Thoracic aorta (tissue), 2 donors: ENCODE measurements at places on chromosomes 3 and 15. TPM values are rescaled to one million over a fixed set of nuclear protein-coding genes. Genes with fewer than 3 reads are reported as not detected.

REC114 gene
- not detected for total RNA-seq

- no peak overlapping the region for H3K27ac ChIP-seq
- no peak overlapping the region for H3K4me3 ChIP-seq
- H3K36me3 ChIP-seq: no peaks in the 10 kb centered on the region
- peaks cover 21% of the 10 kb centered on the region for H3K4me1 ChIP-seq
- no peak for DNase-seq
These were observed 13.8 kb downstream of the ATP11B start for GRCh38 chr3:182807061-182807460.

DNA sequence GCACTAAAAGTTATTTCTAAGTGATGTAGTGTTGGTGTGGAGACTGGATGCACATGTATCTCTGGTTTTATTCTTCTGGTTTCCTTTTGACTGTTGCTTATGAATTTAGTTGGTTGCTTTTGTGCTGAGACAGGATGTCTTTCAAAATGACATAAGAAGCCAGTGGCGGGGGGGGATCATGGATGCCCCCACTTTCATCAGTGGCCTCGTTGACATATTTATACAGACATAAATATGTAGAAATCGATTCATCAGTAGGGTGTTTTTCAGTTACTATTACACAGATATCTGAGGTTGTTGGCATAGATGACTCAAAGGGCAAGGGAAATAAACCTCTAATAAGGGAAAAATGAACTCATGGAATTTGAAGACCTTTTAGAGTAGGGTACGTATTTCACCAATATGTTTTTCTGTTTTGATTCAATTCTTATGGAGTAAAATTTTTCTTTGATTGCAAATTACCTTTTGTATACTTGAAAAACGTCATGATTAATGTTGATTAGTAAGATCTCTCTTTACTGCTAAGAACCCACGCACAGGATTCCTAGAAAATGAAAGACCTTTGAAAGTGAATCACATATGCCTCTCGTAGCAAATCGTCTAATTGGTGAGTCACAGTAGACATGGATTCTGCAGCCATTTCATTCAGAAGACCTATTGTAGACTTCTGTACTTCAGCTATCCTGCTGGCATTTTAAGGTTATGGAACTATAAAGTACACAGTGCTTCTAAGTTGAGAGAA is 97.4 kb upstream of the RBMS3 start:
- H3K27me3 ChIP-seq: no peaks in the 10 kb centered on the region
- no peaks in the 10 kb centered on the region for H3K36me3 ChIP-seq
- no peak for DNase-seq
- H3K4me1 ChIP-seq: peaks cover 3% of the 10 kb centered on the region
- H3K27ac ChIP-seq: no peak overlapping the region
- H3K4me3 ChIP-seq: no peak overlapping the region

DUOX1 gene
- total RNA-seq: 0.68 TPM

DNA sequence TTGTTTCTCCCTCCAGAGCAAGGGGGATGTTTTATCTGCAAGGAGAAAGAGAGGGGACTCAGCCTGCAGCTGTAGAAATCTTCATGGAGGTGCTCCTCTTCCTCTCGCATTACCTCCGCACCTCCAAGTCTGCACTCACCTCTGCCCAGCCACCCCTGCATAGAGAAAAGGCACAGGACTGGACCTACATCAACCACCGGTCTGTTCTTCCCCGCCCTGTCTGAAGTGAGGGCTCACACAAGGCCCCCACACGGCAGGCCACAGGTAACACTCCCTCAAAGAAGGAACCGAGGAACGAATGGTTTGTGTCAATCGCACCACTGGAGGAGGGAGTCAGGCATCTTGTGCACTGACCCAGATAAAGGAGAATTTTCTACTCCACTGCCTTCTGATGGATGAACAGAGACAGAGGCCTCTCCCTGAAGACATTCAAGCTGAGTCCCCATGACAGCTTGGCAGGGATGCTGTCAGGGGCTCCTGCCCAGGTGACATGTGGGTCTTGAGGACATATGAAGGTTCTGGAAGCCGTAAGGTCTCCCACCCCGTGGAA is 260.3 kb downstream of the XXYLT1 start:
- H3K27me3 ChIP-seq: no peaks in the 10 kb centered on the region
- no peaks in the 10 kb centered on the region for H3K4me1 ChIP-seq
- no peak overlapping the region for H3K27ac ChIP-seq
- no peaks in the 10 kb centered on the region for H3K36me3 ChIP-seq
- DNase-seq: no peak

- peaks cover 9% of the 10 kb centered on the region for H3K4me1 ChIP-seq
- H3K36me3 ChIP-seq: no peaks in the 10 kb centered on the region
- DNase-seq: no peak
- no peaks in the 10 kb centered on the region for H3K27me3 ChIP-seq
- no peak overlapping the region for H3K4me3 ChIP-seq
These were observed 127.2 kb upstream of the DPH6 start for GRCh38 chr15:35673093-35673684.

GRCh38 chr3:54994111-54994513 is 66.3 kb upstream of the LRTM1 start:
- H3K27me3 ChIP-seq: no peaks in the 10 kb centered on the region
- H3K4me3 ChIP-seq: no peak overlapping the region
- no peaks in the 10 kb centered on the region for H3K4me1 ChIP-seq
- no peak for DNase-seq
- no peaks in the 10 kb centered on the region for H3K36me3 ChIP-seq
- no peak overlapping the region for H3K27ac ChIP-seq

TNFSF10 gene
- total RNA-seq: 13.8 TPM

CHRM5 gene
- total RNA-seq: not detected

DNA sequence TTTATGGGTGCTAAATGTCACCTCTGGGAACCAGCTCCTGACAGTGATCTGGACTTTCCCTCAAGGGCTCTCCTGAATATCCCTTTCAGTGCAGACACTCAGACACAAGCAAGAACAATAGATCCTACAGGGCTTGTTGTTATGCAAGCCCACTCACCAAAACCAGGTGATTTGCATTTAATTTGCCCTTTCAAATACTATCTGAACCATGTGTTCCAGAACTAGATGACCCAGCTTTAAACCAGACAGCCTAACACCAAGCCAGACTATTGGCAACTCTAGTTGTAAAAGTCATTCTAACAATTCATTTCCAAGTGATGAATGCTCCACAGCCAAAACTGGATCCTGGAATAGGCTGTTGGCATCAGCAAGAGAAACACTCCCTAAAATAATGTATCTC is 5.6 kb upstream of the ATP8B4 start:
- no peak overlapping the region for H3K27ac ChIP-seq
- H3K36me3 ChIP-seq: no peaks in the 10 kb centered on the region
- H3K4me1 ChIP-seq: no peaks in the 10 kb centered on the region
- no peak overlapping the region for H3K4me3 ChIP-seq
- no peak for DNase-seq

OR5K2 gene
- total RNA-seq: not detected

SLCO2A1 gene
- 7.9 TPM for total RNA-seq
